WTC11 (cell line): ENCODE measurements at places on chromosomes 11 and 22.
A peak's percentile ranks its signal among the peaks of the same experiment; 100 is the strongest.

DNA sequence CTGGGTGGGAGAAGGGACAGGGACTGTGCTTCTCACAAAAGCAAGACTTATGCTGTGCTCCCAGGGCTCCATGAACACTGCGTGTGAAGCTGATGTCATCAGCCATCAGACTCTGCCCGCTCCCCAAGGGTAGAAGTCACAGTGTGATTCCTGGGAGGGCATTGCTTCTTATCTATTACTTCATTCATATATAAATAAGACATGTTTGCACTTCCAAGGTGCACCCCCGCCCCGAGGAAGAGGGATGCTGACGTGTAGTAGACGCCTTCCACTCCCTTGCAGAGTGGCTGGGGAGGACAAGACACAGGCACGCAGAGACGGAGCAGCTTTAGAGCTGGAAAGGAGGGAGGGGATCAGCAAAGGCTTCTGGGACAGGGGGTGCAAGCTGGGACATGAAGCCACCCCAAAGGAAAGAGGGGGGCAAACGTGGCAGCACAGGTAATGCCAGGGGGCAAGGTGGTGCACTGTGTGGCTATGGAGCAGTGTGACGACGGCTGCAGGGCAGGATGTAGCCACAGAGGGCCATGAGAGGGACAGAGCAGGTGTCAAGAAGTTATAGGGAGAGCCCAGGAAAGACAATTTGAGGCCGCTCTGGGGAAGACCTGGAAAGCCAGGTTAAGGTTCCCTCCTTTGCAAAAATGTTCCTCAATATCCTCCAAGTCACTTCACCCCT is 558.5 kb downstream of the MN1 start:
- DNase-seq: no peak

DNA sequence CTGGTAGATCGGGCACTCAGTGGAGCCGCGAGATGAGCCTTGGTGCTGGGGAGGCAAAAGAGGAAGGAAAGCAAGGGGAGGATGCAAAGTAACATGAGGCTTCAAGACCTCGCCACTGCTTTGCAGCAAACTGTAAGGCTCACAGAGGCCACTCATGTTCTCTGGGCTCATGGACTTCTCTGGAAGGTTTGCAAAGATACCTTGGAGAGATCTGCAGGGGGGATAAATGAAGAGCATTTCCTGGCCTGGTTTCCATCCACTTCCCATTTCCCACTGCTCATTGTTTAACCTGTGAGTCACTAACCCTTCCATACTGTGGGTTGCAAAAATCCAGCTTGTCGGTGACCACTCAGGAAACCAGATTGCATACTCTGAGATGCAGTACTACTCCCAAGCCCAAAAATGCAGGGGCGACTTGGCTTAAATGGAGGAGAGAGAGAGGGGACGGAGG is 38.5 kb downstream of the OSBP2 start:
- DNase-seq: no peak

DNA sequence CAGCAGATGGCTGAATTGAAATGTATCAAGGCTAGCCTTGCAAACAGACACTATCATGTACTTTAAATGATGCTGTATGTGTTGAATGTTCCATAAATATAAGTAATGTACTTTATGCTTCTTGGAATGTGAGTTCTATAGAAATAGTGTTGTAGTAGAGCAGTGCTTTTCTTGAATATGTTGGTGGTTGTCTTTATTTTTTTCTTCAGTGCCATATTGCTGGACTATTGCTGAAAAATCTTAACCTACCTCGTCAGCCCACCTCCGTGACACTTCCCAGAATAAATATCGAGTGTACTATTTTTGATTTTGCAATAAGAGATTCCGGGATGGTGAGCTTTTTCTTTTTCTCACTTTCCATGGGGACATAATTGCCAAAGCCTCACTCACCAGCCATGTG is 153.9 kb downstream of the NAV2 start:
- DNase-seq: no peak

- DNase-seq: no peak
These were observed 38.6 kb downstream of the BLID start for GRCh38 chr11:122077459-122077858.

- DNase-seq: no peak
These were observed 63.8 kb downstream of the ARHGAP8 start for GRCh38 chr22:44816141-44816540.

DNA sequence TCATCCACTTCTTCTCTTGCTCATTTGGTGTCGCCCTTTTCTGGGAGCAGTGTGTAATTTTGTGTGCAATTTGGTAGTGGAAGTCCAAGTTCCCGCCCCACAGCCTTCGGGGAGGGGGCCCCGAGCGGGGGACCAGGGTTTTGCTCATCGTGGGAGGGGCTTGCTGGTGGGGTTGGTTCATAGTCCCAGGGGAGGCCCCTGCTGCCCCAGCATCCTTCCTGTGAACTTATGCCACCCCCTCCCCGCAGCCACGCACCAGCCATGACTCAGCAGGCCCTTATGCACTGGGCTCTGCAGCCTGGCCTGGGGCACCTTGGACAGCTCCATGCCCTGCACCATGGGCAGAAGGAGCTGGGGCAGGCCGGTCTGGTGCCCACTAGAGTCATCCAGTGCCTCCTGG is 1183.6 kb downstream of the BRD1 start:
- no peak for DNase-seq

GRCh38 chr11:88297421-88297820 is 40.1 kb downstream of the CTSC start:
- DNase-seq: no peak

DNA sequence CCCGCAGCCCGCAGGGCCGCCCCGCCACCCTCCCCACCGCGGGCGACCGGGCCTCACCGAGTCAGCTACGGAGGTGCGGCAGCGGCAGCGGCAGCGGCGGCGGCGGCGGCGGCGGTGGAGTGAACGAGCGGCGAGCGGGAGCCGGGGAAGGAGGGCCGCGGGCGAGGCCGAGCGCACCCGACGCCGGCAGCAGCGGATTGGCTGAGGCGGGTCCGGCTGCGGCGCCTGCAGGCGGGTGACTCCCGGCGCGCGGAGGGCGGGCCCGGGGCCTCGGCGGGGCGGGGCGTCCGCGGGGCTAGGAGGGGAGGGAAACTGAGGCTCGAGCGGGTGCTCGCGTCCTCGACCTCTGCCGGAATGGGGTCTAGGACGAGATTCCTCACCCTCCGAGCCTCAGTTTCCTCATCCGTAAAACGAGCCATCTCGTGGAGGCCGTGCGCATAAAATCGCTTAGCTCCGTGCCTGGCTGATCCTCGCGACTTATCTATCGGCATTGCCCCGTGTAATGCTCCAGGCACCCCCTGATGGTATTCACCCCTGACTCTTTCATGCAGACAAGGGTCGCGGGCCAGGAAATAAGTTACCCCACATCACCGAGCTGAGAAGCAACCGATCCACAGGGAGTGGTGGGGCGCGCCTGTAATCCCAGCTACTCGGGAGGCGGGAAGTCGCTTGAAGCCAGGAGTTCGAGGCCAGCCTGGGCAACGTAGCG is at the start of gene CPT1A:
CPT1A (minus strand) TSS at position 199 of the 709 bp plus-strand sequence. CDS start 26,442 bp downstream, outside the sequence.
- DNase-seq: peak; percentile 68

DNA sequence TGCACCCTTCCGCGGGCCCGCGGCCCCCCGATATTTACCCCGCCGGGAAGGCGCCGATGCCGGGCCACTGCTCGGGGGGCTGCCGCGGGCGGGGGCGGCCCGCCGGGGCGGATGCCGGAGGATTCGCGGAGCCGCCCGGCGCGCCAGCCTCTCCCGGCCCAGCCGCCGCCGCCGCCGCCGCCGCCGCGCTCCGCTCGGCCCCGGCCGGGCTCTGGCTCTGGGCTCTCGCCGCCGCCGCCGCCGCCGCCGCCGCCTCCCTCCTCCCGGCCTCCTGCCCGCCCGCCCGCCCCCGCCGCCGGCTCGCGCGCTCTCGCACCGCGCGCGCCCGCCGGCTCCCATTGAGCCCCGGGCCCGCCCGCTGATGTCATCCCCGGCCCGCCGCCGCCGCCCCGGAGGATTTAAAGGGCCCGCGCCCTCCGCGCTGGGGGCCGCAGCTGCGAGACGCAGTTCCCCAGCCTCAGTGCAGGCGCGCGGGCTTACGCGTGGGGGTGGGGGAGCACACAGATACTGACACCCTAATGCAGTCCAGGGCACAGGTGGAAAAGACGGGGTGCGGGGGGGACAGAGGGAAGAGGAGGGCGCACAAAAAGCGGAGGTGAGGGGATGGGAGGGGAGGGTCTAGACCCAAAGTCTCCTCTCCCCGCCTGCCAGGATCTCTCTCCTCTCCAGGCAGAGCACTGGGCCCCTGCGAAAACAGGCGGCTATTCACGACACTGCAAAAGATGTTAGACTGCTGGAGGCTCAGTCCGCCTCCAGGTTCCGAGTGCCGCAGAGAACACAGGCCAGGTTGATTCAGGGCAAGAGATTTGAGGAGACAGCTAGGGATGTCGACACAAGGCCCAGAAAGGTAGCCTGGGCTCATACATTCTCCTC is at the start of gene CSNK1E:
CSNK1E (minus strand) TSS at position 312 of the 873 bp plus-strand sequence. CDS start 3,276 bp downstream, outside the sequence.
- DNase-seq: peak; percentile 75

GRCh38 chr11:114200351-114201133 is 95.7 kb upstream of the NNMT start:
- no peak for DNase-seq

- DNase-seq: no peak
These were observed 52.1 kb upstream of the SESN3 start for GRCh38 chr11:95283146-95283545.

DNA sequence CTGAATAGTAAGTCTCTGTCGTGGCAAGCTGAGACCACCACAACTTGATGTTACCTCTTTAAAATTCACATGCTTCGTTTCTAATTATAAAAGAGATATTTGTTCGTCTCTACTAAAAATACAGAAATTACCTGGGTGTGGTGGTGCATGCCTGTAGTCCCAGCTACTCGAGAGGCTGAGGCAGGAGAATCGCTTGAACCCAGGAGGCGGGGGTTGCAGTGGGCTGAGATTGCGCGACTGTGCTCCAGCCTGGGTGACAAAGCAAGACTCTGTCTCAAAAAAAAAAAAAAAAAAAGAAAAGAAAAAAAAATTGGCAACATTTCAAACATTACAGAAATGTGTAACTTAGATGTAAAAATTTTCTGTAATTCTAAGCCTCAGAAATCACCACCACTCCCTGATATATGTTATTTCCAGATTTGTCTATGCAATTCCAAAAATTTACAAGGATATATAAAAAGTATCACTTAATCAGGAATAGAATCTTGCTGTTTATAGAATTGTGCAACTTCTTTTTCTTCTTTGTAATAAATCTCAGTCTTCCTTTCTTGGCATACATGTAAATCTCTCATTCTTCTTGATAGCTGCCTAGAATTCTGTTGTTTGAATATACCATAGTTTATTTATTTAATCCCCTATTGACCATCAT is 37.3 kb downstream of the C11orf96 start:
- no peak for DNase-seq

DNA sequence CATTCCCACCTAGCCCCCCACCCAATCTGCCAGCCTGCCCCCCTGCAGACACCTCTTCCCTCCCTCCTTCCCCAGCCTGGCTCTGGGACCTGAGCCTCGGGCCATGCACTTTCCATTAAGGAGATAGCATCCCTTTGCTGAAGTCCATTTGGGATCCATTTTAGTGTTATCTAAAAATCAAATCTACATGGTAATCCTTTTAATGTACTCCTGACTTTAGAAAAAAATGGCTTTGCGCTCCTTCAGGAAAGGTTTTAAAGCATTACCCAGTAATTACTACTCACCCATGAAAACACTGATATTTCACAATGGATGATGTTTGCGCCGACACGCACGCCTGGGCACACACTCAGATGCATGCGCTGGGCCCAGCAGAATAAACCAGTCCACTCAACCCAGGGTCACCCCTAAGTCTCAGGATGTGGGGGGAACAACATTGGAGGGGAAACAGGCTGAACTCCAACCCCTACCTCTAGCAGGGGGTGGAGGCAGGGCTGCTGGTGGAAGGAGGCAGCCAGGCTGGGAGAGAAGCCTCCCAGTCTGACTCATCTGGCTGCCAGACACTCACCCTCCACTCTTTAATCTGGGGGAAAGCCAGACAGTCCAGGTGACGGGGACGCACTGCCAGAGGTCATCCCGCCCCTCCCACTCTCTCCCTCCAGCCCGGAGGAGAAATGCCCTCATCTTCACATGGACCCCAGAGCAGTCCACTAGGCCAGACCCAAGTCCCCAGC is 29.8 kb downstream of the LMO1 start:
- DNase-seq: no peak

DNA sequence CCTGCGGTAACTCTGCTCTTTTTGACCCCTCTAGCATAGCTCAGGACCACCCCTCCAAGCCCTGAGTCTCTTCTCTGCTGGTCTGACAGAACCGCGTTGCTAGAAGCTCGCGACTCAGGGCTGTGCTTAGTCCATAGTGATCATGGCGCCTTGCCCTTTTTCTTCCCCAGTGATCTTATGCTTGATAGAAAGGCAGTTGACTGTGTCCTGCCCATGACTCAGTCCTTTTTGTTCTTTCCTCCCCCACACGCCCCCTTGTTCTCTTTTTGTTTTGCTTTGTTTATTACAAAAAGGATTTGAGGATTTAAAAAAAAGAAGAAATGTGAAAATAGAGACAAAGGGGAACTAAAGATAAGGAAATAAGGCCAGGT is 17.5 kb downstream of the IL17RA start:
- DNase-seq: no peak

GRCh38 chr11:3671334-3672254 is at the start of gene CHRNA10:
CHRNA10 (minus strand) TSS chr11:3671384; CDS start chr11:3671312, 72 bp downstream.
- no peak for DNase-seq

GRCh38 chr11:72135891-72136683 is 562 bp downstream of the FOLR3 start:
- no peak for DNase-seq

DNA sequence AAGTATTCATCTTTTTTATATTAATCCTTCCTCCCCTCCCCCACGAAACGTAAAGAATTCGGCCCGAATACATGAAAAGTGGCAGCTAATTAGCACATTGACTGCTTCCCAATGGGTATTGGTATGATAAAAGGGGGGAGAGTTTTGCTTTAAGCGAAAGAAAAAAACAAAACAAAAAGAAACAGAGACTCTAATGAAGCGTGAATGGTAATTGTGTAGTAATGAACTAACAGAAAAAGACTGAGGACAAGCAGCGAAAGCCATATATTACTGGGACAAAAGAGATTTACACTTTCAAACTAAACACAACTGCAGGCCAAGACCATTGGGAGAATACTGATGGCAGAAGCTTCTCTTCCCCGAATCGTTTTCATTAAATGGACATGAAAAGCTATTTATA is 2.5 kb downstream of the DBX1 start:
- no peak for DNase-seq

DNA sequence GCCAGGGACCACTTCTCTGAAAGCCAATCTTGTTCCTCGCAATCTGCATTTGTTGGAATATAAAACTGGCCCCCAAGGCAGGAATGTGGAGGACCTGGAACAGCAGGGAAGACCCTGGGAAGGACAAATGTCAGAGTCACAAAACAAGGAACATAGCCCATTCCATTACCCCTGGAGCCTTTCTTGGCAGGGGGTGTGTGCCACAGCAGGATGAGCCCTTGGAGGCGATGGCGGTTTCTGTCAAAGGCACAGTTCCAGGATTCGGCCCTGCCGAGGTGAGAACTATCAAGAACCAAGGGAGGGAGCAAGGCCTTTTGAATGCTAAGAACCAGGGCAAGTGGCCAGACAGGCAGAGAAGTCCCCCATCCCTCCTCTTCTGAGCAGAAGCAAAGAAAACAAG is 204.3 kb downstream of the TRIM29 start:
- no peak for DNase-seq

DNA sequence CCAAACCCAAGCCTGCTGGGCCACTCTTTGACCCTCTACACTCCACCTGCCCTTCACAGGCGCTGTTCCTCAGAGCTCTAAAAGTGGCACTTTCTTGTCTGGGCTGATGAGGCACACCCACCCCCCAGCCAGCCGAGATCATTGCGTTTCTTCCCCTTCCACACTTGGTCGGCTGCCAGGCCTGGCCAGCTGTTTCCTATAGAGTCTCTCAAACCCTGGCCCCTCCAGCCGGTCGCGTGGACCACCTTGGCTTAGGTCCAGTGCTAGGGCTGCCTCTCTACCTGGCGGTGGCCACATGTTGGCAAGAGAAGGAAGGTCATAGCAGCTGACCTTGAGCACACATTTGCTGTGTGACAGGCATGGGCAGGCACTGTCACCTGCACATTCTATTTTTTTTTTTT is 60.6 kb downstream of the PPP6R2 start:
- DNase-seq: no peak
